ENCODE measurements at places on chromosomes 16 and 17.

GRCh38 chr17:36736201-36737156, 135.1 kb downstream of the MRM1 start:
- DNase-seq: no peak

GRCh38 chr16:62853887-62854286, 817.6 kb upstream of the CDH8 start:
- DNase-seq: no peak

DNA sequence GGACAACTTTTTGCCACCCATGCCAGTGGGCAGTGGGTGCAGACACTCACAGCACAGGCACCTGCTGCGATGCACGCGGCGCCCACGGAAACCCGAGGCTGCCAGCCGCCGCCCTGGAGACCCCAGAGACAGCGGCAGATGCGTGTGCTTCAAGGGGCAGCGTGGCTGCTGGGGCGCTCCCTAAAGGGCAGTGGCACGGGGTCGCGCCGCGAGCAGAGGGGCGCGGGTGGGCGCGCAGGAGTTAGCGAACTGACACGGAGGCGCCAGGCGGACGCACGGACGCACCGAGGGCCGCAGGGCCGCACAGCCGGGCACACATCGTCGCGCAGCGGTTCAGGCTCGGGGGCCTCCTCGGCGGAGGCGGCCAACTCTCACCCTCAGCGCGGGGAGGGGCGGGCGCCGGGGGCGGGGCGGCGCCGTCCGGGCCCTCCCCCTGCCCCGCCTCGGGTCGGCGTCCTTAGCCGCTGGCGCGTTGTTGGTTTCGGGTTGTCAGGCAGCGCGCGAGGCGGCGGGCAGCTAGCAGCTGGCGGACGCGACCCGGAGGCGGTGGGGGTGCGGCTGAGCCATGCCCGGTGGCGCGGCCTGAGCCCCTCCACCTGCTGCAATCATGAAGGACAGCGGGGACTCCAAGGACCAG, at the start of gene KIF19:
Gene KIF19 (plus strand): TSS at position 484 of the 637 bp plus-strand sequence. CDS start 124 bp downstream, at position 608.
- DNase-seq: peak; percentile 81

DNA sequence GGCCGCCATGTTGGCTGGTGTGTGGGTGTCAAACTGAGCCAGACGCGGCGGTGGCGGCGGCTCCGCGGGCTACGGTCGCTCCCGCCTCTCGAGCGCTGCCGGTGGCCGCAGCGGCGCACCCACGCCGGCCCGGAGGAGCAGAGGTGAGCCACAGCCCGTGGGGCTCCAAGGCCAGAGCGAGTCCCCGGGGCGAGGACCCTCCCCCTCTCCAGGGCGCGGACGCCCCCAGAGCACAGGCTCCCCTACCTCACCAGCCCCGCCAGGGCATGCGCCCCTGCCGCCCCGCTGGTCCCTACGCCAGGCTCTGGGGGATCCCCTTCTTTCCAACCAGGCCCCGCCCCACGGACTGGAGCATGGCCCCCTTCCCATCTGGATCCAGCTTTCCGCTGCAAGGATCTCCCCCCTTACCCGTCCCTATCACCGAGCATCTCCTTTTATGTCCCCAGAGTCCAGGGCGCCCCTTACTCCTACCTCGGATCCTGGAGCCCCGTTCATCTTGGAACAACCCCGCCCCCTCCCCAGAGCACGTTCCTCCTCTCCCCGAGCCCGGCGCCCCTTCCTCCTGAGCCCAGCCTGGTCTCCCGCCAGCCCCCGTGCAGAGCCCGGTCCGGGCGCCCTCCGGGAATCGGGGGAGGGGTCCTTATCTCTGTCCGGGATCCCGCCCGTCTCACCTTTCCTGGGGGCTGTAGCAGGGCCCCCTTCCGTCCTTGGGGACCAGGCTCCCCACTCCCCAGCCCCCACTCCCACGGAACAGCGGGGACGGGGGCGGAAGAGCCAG, 412 bp downstream of the EPN2 start:
- DNase-seq: peak; percentile 46

DNA sequence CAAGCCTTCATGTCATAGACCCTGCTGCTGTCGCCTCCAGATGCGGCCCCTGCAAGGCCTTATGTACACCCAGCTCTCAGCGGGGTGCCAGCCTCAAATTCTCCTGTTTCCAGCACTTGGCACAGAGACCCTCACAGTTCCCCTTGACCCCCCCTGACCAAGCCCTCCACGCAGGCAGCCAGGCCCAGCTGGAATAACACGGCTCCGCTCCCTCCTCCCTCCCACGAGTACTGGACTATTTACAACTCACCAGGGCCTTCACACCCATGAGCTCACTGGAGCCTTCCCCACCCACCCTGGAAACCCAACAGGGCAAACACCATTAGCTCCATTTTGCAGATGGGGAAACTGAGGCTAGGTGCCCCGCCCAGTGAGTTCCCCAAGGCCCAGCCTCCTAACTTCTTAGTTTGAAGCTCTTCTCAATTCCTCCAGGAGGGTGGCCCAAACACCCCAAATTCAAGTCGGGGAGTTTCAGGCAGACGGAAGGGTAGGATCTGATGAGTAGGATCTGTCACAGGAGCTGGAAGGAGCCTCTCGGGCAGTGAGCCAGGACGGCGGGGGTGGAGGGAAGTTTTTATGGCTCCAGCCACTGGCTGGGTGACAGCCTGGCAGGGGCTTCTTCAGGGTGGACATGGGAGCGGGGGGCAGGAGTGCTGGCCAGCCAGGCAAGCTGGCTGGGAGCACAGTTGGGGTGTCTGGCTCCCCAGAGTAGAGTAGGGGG, 17.5 kb upstream of the DLX4 start:
- DNase-seq: no peak
